Endothelial cell of umbilical vein (primary cell): ENCODE measurements at places on chromosomes 11 and 22.

DNA sequence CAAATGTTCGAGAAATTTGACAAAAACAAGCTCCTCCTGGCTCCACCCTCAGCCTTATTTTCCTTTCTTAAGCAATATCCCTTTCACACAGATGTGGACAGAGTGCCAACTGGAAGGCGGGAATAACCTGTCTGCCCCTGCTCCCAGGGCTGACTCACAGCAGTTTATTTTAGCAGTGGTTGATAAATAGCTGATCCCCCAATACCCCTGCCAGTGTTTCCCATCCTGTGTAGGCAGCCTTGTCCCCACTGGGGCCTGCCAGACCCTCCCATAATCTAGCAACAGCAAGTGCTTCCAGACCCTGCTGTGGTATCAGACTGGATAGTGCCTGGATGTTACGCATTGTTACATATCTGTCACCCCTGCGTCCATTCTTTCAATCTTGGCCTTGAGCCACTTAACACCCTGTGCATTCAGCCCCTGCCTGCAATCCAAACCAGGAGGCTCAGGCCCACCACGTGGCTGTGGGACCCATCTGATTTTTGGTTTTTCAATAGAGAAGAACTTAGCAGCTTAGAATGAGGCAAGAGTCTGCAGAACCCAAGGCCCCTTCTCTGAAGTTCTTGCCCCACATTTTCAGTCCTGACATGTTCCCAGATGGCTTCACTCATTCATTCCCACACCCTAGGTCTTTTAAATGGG lies 53.7 kb downstream of the PARVA start:
- peak; percentile 96 for DNase-seq

GRCh38 chr11:66491315-66491935 lies 11.2 kb downstream of the DPP3 start:
- DNase-seq = no peak

- no peak for DNase-seq
These were observed 73.4 kb downstream of the PPP6R3 start for GRCh38 chr11:68533945-68534344.

GRCh38 chr11:117097014-117097388 lies 1.2 kb downstream of the SIK3 start:
- no peak for DNase-seq

DNA sequence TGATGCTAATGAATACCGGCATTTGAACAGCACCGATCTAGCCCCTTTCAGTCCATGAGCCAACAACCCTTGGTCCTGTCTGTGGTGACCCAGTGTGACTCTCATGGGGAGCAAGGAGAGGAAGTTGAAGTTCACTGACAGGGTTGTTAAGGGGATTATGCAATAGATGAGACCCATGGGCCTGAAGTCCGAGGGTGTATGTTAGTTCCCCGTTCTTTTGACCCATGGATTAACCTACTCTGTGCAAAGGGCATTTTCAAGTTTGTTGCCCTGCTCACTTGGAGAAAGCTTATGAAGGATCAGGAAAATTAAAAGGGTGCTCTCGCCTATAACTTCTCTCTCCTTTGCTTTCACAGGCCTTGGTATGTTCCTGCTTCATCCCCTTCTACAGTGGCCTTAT lies 4.9 kb downstream of the PNPLA3 start:
- DNase-seq = no peak

GRCh38 chr11:8759634-8760033 lies 77.0 kb downstream of the RPL27A start:
- DNase-seq = no peak

DNA sequence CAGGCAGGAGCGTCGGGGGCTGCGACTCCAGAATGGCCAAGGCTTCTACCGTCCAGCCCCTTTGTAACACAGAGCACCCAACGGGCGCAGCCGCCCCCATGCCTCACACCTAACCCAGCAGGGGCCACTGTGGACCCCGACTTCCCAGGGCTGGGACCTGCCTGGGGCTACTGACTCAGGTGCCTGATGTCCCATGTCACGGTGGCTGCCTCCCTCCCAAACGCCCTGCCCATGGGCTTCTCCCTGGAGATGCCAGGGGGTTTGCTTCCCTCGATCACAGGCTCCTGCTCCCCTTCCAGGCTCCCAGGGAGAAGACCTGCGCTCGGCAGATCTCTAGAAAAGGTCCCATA lies 84.0 kb downstream of the MYEOV start:
- no peak for DNase-seq

DNA sequence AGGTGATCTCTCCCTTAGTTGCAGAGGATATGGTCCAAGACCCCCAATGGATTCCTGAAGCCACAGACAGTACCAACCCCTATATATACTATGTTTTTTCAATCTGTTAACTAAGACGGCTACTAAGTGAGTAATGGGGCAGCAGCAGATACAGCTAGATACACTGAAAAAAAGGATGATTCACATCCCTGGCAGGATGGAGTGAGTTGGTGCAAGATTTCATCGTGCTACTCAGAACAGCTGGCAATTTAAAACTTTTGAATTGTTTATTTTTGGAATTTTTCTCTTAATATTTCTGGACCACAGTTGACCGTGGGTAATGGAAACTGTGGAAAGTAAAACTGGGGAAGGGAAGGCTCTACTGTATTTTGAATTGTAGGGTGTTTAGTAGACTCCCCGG lies 17.0 kb upstream of the TMEM218 start:
- no peak for DNase-seq

GRCh38 chr22:46941968-46942798 lies 179.7 kb downstream of the TBC1D22A start:
- DNase-seq = no peak

DNA sequence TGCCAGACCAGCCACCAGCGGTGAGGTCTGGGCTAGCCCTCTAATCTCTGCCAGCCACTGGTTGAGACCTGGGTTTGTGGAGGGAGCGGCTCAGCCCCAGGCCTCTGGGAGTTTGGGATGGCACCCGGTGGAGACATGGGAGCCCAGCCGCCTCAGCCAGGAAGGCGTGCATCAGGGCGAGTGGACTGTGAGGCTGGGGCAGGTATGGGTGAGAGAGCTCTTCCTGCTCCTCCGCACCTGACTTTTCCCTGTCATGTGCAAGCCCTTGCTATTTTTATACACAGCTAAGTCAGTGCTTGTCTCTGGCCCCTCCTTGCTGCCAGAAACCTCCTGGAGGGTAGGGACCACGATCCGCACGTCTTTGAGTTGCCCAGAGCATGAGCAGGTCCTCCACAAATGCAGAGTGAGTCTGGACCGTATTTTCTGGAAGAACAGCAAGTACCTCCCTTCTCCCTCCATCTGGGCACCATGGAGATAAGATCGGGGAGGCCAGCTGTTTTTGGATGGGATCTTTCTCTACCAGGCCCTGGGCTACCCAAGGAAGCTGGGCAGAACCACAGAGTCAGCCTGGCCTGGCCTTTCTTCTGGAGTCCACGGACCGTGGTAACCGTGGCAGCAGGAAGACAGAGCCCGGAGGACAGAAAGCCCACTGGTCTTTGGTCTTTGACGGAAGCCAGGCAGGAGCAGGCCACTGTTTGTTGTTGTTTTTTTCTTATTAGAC lies 53.3 kb downstream of the IGLL1 start:
- no peak for DNase-seq

GRCh38 chr11:17273668-17274282 lies 2.8 kb upstream of the NUCB2 start:
- no peak for DNase-seq

- no peak for DNase-seq
These were observed 1.4 kb downstream of the ASCL2 start for GRCh38 chr11:2268729-2269600.

DNA sequence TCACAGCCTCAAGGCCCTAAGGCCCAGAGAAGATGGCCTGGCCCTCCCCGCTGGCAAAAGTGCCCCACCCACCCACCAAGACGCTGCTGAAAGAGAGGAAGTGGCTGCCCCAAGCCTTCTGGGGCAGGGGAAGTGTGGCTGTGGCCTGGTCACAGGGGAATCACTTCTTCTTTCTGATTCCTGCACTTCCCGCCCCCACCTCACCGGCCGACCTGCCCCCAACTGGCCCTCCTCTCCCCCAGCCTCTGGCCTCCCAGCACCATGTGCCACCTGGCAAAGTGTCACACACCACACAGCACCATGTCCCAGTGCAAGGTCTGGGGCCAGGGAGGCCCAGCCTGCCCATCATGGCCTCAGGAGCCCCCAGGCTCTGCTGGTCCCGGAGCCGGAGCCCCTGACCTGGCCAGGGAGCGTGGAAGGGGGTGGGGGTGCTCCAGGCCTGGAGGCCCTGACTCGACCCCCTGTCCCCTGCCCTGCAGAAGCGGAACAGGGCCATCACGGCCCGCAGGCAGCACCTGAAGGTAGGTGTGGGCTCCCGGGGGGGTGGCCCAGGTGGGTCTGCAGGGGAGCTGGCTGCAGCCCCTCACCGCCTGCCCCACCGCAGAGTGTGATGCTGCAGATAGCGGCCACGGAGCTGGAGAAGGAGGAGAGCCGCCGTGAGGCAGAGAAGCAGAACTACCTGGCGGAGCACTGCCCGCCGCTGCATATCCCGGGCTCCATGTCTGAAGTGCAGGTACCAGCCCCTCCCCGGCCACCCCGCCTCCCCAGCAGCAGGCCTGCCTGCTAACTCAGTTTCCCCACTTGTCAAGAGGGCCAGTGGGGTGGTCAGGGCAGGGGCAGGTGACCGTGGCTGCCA lies 1.4 kb downstream of the TNNI2 start:
- DNase-seq = no peak

GRCh38 chr11:35515224-35515623 lies 10.2 kb downstream of the PAMR1 start:
- DNase-seq = no peak

- DNase-seq = no peak
These were observed 76.0 kb upstream of the PARVA start for GRCh38 chr11:12301379-12301778.

GRCh38 chr11:48028914-48029680 lies 48.7 kb downstream of the PTPRJ start:
- peak; percentile 63 for DNase-seq

DNA sequence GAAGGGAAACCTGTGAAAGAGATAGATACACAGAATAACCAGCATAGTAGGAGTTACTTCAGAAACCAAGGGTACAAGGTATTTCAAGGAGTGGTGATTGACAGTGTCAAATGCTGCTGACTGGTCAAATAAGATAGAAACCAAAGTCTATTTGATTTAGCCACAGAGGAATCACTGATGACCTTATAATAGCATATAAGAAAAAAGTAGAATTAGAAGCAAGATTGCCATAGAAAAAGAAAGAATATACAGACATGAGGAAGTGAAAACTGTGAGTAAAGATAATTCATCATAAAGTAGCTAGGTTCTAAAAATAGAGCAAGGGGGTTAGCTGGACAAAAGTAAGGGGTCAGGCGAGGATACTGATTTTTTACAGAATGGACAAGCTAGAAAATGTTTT lies 14.2 kb downstream of the ZBTB44 start:
- no peak for DNase-seq

- no peak for DNase-seq
These were observed 1.6 kb upstream of the CEP295 start for GRCh38 chr11:93659841-93660240.

DNA sequence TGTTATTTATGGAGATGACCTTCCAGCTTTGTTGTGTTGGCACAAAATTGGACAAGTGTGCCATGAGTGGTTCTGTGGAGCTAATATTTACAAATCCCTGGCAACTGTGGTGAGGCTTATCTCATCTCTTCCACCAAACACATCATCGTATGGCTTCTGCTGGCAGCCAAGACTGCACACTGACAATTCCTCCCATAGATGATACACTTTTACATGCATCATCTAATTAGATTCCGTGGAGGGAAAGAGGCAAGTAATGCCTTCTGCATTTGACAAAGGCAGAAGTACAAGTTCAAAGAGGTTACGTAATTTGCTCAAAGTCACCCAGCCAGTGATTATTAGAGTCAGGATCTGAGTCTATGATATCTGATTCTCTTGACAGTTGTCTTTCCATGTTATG lies 62.7 kb upstream of the KIRREL3 start:
- no peak for DNase-seq

DNA sequence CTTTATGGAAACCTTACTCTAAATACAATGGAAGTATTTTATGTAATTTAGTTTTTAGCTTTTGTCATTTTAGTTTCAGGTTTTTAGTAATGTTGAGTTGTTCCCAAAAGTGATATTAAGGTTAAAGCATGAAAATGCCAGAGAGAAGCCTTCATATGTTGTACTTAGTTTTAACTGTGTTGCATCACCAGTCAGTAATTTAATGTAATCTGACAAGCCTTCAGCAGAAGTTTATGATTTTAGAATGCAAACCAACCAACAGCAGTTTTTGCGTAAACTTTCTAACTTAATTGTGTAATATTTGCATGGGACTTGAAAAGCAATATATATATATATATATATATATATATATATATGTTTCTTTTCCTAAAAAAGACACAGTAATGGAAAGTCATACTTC lies 110.6 kb downstream of the MSANTD4 start:
- DNase-seq = no peak

- DNase-seq = no peak
These were observed 66.0 kb upstream of the CLTCL1 start for GRCh38 chr22:19357270-19358105.

DNA sequence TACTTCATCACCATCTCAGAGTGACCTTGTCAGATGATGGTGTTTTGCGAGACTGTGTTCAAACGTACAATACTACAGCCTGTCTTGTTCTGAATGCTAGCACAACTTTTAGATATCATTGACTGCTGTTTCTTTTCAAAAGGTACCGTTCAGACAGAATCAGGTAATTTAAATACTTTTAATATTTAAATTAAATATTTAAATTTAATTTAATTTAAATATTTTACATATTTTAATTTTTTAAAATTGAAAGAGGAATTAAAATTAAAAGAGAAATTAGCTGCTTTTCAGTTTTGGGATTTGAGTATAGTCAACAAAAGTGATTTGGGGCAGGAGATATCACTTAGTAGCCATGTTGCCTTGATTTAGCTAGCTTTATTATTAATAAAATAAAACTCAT lies 642.1 kb upstream of the CCDC179 start:
- DNase-seq = no peak
